ENCODE measurements at places on chromosomes 6 and 20. TPM values are rescaled to one million over a fixed set of nuclear protein-coding genes. Genes with fewer than 3 reads are reported as not detected.

DNA sequence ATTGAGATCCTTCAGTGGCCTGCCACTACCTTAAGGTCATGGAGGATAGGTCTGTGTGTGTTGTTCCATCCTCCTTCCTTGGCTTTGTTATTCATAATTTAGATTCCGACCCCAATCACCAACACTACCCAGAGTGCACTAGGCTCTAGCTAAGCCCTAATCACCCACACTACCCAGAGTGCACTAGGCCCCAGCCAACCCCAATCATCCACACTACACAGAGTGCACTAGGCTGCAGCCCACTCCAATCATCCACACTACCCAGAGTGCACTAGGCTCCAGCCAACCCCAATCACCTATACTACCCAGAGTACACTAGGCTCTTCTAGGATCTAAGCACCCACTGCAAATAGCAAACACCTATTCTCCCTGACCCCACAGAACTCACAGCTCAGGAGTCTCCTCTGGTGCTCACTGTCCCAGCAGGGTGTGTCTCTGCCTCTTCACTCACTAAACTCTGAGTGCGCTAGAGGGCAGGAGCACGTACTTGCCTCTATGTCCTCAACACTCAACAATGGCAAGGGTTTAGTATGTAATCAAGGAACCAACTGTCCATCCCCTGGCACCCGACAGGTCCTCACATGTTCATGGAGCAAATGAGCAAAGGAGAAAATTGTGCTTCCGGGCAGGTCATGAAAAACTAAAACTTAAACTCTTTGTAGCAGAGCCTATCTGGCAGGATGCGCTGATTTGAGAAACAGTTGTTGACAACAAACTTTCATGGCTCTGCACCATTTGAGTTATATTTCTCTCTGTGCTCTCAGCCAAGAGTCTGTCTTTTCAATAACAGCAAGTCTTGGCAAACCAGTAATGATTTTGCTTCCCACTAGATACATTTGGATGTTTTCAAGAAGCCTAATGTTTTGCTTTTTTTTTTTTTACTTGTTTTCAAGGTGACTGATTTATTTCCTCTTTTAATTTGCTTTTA is 54.3 kb downstream of the SLC22A23 start:
- no peak for DNase-seq

GRCh38 chr6:83633609-83634008 is 75.3 kb downstream of the SNAP91 start:
- DNase-seq = no peak

- no peak for DNase-seq
Observed at GRCh38 chr6:88442737-88443136, 276.6 kb upstream of the CNR1 start.

GRCh38 chr6:63565058-63565726 is 7.1 kb upstream of the LOC128125822 start:
- no peak for DNase-seq

DNA sequence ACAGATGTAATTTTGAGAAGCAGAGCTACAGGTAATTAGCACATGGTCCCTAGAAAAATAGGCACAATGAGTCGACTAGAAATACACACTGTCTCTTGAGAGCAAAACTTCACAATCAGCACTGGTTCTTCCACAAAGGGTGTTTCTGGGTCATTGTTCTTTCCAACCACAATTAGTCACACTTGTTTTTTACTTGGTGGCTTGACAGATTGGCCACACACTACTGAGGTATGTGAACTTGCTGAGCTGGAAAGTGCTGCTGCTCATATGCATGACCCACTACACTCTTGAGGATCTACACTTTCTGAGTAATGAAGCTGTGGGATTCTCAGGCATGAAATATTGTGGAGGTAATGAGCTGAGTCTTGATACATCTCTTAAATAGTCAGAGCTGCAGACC is 347.7 kb downstream of the BCKDHB start:
- peak; percentile 22 for DNase-seq

DNA sequence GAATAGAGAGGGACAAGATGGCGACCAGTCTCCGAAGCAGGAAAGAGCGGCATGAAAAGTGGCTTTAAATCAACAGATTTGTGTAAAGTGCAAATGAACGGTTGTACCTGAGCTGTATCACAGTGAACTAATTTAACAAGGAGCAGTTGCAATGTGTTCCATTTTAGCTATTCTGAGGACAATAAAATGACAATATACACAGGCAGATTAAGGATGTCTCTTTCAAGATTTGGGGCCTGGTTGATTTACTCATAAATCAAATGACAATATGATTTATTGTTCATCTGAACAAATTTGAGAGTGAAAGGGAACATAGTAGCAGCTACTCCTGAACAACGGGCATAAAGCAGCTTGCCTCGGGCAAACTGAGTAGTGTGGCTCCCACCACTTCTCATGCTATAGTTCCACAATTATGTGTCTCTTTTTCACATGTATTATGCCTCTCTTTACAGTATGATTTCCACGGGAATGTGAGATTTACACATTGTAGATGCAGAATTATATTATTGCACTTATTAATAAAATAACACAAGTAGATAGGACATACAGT is 204.1 kb upstream of the AGPAT4 start:
- no peak for DNase-seq

DNA sequence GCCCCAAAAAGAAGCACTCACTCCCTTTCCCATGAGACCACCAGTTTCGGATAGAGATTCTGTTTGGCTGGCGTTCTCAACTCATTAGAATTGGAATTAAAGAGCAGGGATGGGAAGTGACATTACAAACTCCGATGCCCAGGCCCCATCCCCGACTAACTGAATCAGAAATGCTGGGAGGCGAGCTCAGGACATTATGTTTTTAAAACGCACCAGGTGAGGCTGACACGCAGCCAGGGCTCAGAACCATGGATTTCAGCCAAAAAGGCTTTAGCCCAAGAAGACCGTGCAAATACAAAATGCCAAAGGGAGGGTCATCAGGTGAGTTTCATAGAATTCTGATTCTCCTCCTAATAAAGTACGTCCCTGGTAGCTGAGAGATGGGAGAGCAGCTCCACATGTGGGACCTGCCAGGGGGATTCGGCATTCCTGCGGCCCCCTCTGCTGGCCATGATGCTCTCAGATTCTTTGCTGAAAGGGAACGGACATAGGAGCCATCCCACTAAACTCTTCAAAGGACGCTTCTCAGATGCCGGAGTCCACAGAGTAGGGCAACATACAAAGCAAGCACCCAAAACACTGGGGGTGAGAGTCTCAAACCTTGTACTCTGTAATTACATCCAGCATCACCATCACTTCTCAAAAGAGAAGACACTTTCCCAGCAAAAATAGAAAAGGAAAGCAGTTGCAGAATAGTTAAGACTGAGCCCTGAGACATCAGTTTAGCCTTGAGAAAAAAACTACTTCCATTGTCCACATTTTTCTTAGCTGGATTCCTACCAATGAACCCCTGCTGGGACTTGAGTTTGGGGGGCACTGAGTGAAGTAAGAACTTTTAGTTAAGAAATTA is 205.2 kb downstream of the BMP7 start:
- no peak for DNase-seq

DNA sequence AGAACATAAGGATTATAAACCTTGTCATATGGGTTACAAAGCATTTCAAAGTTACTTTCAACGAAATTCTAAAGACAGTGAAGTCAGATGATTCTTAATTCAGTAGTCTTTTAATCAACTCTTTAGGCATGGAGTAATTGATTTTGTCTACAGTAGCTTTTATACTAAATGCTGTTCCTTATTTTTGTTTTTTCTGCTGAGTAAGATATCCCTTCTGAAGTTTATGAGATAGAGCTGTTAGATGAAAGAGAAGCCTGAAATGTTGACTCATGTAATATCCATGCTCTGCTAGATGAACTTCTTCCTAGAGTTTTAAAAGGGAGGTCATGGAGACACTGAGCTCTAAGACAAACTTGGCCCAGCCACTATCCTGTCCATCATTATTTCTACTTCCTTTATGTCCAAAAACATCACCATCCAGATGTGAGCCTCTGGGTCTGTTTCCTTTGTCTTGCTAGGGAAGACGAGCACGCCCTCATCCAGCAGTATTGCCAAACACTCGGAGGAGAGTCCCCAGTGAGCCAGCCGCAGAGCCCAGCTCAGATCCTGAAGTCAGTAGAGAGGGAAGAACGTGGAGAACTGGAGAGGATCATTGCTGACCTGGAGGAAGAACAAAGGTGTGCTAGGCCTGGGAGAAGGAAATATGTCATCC is 550.3 kb downstream of the UTRN start:
- DNase-seq = no peak

GRCh38 chr6:13593103-13593502 is 18.7 kb downstream of the SIRT5 start:
- no peak for DNase-seq

- no peak for DNase-seq
Observed at GRCh38 chr6:156599366-156599765, 177.8 kb upstream of the ARID1B start.

DNA sequence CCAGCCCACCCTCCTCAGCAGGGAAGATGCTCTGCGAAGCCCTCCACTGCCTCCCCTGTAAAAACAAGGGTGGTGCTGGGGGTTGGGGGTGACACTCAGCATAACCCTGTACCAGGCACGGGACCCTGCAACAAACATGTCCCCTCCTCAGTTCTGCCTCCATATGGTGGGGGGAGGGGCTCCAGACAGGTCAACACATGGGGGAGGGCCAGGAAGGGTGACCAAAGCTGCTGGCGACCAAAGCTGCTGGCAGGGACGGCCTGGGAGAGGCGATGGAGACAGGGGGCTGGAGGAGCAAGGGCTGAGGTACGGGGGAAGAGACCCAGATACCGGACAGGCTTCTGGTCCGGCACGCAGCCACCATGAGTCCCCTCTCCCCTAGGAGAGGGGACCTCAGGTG is 123.2 kb downstream of the TAF4 start:
- DNase-seq = no peak

DNA sequence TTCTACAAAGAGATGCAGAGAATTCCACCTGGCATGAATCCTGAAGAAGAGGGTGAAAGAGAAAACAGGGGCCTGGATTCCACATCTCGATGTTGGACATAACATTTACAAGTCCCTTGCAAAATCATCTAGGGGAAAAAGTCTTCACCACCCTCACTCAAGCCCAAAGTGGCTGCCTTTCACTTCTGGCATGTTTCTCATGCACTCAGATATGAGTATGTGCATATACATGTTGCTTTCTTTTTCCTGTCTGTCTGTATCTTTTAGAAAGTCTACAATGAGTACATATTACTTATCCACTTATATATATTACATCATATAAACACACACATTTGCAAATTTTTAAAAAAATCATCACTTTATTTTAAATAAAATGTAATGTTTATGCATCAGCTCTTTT is 159.3 kb downstream of the KIF6 start:
- DNase-seq = no peak

- DNase-seq = peak; percentile 2
Observed at GRCh38 chr6:113763876-113764275, 93.3 kb upstream of the MARCKS start.

- no peak for DNase-seq
Observed at GRCh38 chr6:33959661-33960344, 156.0 kb upstream of the MLN start.

GRCh38 chr6:14068133-14068532 is 49.4 kb upstream of the CD83 start:
- no peak for DNase-seq

DNA sequence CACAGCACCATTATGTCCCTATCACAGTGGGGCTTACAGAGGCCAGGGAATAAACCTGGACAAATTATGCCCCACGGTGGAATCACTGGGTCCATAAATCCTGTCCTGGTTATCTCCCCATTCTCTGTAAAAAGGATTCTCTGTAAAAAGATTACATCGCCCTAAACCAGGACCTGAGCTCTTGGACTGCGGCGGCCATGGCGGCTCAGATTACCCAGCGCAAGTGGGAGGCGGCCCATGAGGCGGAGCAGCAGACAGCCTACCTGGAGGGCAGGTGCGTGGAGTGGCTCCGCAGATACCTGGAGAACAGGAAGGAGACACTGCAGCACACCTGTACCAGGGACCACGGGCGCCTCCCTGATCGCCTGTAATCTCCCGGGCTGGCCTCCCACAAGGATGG is 8.4 kb upstream of the HLA-A start:
- DNase-seq = no peak

GRCh38 chr20:4153661-4154238 is 138.4 kb upstream of the RNF24 start:
- no peak for DNase-seq

PXDC1 gene
- total RNA-seq = 0.94 TPM

HLA-DRB1 gene
- total RNA-seq = 7.4 TPM

FOXS1 gene
- total RNA-seq = not detected

MYBL2 gene
- total RNA-seq = 76.9 TPM

LRRC73 gene
- total RNA-seq = 0.43 TPM

ZBTB12 gene
- total RNA-seq = 1.9 TPM

All from activated T-cell treated with anti-CD3 and anti-CD28 coated beads, Interleukin-2, amount 50 U/mL, for 72 hours (primary cell).